Renal cortical epithelial cell (primary cell): ENCODE measurements at places on chromosomes 4 and X. TPM values are rescaled to one million over a fixed set of nuclear protein-coding genes. Genes with fewer than 3 reads are reported as not detected.

GRCh38 chr4:17807446-17807845 lies 3.1 kb downstream of the DCAF16 start:
- no peak for DNase-seq

DNA sequence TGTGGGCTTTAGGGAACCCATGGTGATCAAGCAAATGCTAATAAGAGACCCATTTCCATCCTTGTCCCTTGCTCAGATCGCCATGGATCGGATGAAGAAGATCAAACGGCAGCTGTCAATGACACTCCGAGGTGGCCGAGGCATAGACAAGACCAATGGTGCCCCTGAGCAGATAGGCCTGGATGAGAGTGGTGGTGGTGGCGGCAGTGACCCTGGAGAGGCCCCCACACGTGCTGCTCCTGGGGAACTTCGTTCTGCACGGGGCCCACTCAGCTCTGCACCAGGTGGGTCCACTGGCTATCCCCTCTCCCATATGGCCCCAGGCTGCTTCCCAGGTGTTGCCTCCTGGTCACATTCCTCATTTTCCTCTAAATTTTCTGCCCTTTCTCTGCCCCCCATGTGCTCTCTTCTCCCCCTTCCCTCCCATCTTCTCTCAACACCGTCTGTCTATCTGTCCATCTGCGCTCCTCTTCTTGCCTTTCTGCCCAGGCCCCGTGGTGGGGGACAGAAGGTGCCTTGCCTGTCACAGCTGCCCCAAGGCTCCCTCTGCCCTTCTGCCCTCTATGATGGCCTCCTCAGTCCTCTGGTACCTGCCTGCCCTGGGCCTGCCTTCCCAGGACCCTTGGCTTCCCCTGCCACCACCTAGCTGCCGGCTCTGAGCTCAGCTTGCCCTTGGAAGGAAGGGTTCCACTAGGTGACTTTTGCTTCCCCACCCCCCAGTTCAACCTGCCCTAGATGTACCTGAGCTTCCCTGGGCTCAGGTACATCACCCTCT lies 5.2 kb downstream of the CDK16 start:
- no peak for DNase-seq

The DUX4 gene
- not detected in 2 replicates for total RNA-seq

GRCh38 chrX:20394451-20394850 lies 127.7 kb upstream of the RPS6KA3 start:
- DNase-seq, result no peak

The KDM6A gene
- total RNA-seq, result 24.0 and 50.0 TPM in 2 replicates

- no peak for DNase-seq
Measured at GRCh38 chrX:36950495-36951253, 57.5 kb upstream of the FAM47C start.

The TDO2 gene
- 0.05 TPM in 1 of 2 replicates, not detected in the other for total RNA-seq

- DNase-seq, result no peak
Measured at GRCh38 chrX:148499638-148500422, 587 bp upstream of the AFF2 start.

- no peak for DNase-seq
Measured at GRCh38 chr4:89427782-89428181, 120.2 kb upstream of the GPRIN3 start.

The HPGD gene
- total RNA-seq, result 8.7 and 105 TPM in 2 replicates

DNA sequence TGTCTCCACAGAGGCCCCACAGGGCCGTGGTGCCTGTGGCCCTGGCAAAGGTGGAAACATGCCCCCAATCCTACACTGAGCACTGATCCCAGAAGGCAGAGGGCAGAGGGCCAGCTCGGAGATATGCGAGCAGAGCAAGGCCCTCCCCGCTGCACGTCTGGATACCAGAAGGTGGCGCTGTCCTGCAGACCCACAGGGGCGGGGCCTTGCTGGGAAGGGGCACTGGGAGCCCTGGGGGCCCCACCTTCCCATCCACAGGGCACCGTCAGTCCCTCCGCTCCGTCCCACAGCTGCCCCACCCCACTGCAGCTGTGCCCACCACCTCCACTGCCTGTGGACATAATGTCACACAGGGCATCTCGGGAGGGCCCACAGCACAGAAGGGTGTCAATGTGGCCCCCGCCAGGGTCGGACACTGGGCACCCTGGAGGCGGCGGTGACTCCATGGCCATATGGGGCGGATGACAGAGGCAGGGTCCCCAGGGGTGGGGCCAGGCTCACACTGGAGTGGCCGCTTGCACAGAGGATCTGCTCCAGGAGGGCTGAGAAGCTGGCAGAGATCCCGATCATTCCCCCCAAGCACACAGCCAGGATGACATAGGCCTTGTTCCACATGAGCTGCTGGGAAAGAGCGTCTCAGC lies 4.8 kb downstream of the SLC49A3 start:
- peak; percentile 30 for DNase-seq

The STATH gene
- not detected in 2 replicates for total RNA-seq

The F11 gene
- total RNA-seq, result 0.45 TPM in 1 of 2 replicates, not detected in the other

GRCh38 chrX:28843817-28844216 lies 256.6 kb downstream of the IL1RAPL1 start:
- no peak for DNase-seq

DNA sequence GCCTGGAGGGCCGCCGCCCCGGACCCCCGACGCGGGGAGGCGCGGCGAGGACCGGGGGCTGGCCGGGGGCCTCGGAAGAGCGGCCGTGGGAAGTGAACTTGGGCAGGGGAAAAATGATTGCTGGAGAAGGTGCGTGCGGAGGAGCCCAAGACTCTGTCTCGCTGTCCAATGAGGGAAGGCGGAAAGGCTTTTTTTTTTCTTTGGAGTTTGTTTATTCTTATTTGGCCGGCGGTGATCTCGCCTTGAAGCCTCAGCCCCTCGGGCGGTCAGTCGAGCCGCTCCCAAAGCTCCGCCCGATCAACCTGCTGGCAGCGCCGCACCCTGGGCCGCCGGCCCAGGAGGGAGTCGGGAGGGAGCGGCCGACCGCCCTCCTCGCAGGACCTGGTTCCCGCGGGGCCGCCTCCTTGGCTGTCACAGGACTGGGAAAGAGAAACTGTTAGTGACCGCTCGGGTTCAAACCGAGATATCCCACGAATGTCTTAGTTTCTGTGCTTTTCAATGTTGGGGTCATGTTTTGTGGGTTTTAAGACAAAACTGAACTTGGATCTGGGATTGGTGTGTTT lies 2.5 kb downstream of the CPEB2 start:
- DNase-seq, result no peak

GRCh38 chr4:128552586-128552907 lies 257.0 kb upstream of the JADE1 start:
- no peak for DNase-seq

The XAGE1A gene
- total RNA-seq, result not detected in 2 replicates

DNA sequence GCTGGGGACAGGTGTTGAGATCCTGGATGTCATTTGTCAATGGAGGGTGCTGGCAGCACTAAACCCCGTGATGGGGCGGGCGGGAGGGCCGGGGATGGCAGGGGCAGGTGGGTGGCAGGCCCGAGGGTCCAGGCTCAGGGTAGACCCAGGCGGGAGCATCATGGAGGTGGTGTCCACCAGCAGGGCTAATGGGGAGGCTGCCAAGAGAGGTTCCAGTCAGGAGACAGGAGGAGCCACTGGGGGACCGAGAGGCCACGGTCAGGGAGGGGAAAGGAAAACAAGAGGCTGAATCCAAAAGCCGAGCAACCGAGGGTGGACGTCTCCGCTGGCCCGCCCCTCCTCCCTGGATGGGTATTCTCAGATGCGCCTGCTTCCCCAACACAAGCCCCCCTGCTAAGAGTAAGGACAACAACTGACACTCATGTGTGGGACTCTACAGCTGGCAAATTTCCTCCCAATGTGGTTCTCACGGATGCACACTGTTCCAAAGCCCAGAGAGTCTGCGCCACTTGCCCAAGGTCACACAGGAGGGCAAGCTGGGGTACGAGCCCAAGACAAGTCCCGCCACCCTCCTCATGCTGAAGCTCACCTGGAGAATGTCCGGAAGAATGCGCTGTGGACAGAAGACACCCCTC lies 132.0 kb downstream of the CPZ start:
- no peak for DNase-seq

- no peak for DNase-seq
Measured at GRCh38 chr4:28754376-28754775, 1893.7 kb downstream of the STIM2 start.

DNA sequence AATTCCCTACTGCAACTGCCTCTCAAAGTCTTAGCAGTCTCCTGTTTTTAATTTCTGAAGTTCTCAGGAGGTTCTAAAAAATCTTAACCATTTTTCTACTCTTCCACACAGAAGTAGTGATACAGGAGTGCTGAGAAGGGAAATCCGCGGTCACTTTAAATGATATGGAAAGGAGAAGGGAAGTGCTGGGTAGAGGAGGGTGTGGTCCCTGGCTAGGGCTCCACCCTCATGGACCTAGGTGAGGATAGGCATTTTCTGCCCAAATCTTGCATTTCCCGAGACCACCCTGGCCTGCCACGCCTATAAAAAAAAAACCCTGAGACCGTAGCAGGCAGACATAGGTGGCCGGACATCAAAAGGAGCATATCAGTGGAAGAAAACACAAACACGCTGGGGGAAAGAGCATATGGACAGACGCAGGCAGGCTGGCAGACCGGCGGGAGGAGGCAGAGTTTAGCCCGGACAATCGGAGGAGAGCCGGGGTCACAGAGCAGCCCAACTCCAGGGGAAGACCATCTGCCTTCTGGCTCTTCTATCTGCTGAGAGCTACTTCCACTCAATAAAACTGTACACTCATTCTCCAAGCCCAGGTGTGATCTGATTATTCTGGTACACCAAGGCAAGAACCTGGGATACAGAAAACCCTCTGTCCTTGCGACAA lies 85.7 kb downstream of the POU3F4 start:
- DNase-seq, result no peak

DNA sequence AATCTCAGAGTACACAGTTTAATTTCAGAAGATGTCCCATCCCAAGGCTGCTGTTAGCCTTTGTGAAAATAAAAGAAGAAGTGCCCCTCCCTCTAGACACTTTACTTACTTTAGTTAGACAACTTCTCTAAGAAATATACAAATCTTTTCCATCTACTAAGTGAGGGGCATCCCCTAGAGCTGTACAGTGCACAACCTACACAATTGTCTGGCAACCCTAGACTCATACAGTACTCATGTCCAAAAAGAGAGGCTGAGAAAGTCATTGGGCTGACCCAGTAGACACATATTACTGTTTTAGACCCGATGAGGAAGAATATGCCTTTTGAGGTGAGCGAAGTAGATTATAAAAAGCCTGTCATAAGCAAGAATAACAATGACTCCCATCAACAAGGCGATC lies 297.6 kb downstream of the IDS start:
- DNase-seq, result no peak

The ADH7 gene
- total RNA-seq, result not detected in 2 replicates

- no peak for DNase-seq
Measured at GRCh38 chrX:23134136-23134535, 134.4 kb downstream of the DDX53 start.

The ANOS1 gene
- total RNA-seq, result 1.9 TPM in 2 replicates

DNA sequence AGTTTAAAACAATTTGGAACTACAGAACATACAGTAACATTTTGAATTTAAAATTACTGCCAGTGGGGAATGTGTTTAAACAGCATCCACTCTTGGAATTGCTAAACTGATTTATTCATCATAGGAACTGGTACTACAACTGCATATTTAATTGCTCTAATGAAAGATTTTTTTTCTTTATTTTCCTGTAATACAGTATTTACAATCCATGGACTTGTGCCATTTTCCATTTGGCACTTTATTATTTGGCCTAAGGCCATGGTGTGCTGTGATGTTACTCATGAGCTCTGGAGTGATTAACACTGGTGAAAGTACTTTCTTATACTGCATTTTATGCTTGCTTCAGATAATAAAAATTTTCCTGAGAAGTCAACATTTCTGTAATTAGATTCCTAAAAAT lies 69.7 kb upstream of the NUDT6 start:
- peak; percentile 54 for DNase-seq

- DNase-seq, result no peak
Measured at GRCh38 chrX:112846782-112847181, 6.2 kb upstream of the AMOT start.

The MAGEA12 gene
- not detected in 2 replicates for total RNA-seq

DNA sequence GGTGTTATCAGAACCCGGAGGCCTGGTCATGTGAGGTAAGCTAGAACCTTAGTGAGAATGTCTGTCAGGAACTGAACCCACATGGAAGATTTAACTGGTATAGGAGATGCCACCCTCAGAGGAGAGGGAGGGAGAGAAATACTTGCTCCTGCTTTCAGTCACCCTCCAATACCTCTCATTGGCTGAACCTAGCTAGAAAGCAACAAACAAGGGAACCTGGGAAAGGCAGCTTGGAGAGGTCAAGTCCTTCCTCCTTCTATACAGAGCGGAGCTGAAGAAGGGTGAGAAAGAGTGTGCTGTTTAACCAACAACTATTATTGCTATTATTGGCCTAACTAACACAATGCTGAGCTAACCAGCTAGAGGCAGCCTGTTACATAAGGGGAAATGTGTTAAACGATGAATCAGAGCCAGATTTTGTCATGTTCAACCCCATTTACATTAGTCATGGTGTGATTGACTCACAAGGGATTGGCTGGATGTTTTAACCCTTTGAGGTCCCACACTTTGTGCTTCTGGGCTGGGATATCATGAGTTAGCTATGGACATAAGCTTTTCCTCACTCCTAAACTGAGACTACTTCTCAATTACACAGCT lies 96.5 kb upstream of the ESX1 start:
- DNase-seq, result peak; percentile 96

The FHIP1A gene
- total RNA-seq, result 17.0 and 19.3 TPM in 2 replicates

GRCh38 chrX:11968991-11969390 lies 169.3 kb upstream of the FRMPD4 start:
- no peak for DNase-seq

The CDKL5 gene
- 3.8 and 9.3 TPM in 2 replicates for total RNA-seq
